ENCODE measurements at places on chromosomes 2 and 18.

GRCh38 chr2:20584399-20585358, 66.2 kb downstream of the HS1BP3 start:
- no peak for DNase-seq

DNA sequence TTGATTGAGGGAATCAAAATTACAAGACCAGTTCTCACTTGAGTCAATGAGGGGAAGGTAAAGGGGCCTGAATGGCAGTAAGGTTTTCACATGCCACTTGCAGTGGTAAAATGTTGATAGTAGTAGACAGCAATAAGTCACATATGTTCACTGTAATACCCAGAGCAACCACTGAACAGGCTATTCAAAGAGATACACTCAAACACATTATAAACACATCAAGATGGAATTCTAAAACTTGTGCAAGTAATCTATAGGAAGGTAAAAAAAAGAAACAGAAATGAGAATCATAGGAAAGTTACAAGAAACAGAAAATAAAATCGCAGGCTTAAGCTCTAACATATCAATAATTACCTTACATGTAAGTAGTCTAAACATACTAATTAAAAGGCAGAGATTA, 86.6 kb upstream of the AFF3 start:
- DNase-seq = no peak

DNA sequence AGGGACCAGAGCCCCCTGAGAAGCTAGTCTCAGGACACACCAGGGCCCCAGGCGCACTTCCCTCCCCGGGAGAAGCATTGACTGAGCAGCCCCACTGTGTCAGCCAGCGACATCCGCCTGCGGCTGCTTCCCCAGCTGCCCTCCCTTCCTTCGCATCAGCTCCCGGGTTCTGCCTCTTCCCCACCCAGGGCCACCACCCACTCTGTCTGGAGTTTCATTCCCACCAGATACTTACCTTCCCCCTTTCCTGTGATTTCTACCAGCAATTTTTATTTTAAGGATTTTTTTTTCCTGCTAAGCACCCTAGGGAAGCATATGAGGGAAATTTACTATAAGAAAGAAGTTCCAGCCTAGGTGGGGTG, 99.2 kb downstream of the SMAD7 start:
- peak; percentile 32 for DNase-seq

DNA sequence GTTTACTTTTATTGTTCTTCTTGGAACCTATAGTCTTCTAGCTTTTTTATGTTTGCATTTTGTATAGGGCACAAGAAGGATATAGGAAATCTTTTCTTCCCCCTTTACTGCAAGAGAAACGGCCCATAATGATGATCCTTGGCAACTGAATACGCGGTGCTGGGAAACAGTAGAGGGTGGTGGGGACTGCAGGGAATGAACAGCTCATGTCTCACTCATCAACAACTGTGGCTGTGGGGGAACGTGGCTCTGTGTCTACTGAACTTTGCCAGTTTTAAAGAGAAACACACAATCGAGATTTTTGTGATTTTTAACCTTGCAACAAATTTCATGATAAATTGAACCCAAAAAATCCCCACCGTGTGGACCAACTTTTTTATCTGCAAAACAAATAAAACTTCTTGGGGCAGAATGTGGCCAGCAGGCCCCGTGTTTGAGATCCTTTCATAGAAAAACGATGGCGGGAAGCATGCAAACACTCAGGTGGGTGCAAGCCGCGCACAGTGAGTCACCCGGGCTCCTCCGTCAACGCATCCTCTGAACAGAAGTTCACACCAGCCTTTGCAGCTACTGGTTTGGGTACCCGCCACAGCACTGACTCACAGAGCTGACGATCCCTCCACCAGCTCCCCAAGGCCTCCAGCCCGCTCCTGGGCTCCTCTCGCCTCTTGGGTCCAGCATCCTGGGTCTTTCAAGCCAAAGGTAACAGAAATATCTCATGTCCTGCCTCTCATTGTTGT, 149.3 kb downstream of the COL6A3 start:
- DNase-seq = no peak

GRCh38 chr18:6004683-6005082, 109.4 kb upstream of the TMEM200C start:
- DNase-seq = no peak

DNA sequence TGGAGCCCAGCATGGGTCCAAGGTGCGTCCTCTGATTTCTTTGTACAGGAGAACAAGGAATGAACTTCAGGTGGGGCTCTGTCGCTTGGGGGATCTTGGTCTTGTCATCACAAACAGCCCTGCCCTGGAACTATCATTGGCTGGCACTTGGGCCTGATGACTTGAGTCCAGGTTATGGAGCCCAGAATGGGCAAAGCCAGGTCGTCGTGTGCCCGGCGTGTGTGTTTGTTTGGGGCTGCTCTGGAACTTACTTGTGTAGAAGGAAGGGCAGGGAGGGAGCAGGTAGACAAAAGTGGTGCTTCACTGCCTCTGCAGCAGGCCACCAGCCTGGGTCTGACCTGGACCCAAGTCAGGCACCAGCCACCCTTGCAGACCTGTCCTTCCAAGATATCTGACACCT, 306.3 kb upstream of the HS6ST1 start:
- no peak for DNase-seq

DNA sequence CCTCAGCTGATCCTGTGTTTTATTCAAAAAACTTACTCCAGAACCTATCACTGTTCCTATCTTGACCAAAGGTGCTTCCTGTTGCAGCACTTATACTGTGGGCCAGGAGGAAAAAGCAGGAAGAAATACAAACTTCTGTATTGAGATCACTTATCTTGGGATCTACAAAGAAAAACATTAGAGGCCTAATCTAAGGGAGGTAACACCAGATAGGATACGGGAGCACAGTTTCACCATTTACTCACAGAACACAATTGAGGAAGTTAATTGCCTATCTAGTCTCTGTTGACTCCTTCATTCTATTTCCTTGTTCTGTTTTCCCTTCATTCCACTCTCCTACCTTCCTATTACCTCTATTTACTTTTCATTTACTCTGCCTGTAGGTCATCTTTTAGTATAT, 287.2 kb upstream of the LINC00305 start:
- DNase-seq = no peak

DNA sequence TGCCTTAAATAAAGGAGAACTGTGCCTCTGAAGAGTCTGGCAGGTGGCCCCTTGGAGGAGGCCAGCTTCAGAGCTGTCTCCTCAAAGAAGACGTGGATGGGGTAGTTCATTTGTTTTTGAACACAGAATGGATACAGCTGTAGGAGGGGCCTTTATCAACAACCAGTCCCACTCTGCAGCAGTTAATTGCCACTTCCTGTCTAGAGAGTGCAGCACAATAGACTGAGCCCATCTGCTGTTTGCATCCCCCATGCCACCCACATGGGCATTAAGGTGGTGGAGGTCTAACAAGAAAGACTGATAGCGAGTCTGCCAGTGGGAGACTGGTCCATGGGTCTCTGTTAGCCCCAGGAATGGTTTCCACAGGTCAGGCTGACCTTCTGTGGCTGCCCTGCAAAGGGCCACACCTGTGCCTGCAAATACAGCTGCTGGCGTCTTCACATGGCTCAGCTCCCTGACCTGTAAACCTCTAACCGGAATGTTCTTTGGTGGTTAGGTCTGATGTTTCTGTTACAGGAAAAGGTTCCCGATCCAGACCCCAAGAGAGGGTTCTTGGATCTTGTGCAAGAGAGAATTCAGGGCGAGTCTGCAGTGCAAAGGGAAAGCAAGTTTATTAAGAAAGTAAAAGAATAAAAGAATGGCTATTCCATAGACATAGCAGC, 153.3 kb upstream of the ITGA6 start:
- DNase-seq = peak; percentile 10

GRCh38 chr2:234072454-234072853, 22.0 kb downstream of the SPP2 start:
- DNase-seq = no peak

DNA sequence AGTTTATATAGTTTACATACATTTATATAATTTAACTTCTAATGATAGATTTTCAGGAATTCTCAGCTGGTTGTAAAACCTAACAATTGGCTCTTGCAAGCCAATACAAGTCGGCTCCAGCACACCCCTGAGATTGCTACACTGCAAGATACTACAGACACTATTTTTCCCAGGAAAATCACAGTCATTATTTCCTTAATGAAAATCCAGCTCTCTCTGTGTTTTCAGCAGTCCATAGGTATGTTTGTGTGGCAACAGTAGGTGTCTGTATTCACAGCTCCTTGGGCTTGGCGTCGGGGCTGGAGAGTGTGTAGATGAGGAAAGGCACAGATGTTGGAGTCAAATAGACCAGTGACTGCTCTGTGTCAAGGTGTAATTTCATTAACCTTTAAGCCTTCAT, 78.7 kb upstream of the SPTBN1 start:
- no peak for DNase-seq

GRCh38 chr2:237474931-237475703, 11.9 kb upstream of the MLPH start:
- DNase-seq = peak; percentile 73

DNA sequence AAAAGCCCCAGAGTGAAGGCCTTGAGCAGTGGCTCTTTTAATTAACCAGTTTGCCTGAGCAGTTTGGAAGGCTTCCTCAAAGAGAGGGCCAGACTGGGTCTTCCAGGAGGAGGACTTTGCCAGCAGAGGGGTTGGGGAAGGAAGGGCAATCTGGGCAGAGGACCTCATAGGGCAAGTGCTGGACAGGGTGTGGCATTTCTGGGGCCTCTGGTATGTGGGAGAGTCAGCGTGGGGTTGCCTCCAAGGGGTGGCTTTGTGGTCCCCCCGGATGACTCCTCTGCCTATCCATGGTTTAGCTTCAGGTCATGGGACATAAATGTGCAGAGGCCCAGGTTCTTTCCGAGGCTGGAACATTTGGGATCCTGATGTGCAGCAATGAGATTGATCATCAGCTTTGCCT, 12.6 kb downstream of the GLI2 start:
- no peak for DNase-seq

DNA sequence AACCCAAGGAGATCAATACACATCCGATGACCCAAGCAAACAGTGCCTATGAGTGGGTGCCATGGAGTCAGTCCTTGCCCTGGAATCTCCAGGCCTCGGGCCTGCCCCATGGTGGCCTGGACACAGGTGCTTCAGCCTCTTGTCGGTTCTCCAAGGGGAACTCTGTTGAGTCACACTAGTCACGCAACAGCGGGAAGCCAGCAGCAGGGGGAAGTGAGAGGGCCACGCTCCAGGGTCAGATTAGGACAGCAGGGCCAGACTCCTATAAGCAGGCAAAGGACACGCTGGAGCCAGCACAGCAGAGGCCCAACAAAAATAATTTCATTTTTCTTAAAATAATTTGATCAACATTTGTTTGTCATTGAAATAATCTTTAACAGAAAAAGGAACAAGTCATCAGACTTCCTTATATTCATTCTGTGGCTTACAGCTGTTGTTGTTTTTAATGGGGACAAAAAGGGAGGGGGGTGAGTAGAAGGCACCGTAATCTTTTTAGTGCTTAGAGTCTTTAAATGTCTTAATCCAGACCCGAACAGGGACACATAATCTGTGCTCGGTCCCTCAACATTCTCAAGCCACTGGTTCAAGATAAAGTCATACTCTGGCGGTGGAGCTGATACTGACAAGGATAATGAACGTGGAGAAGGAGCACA, 16.4 kb upstream of the ARMC9 start:
- no peak for DNase-seq

DNA sequence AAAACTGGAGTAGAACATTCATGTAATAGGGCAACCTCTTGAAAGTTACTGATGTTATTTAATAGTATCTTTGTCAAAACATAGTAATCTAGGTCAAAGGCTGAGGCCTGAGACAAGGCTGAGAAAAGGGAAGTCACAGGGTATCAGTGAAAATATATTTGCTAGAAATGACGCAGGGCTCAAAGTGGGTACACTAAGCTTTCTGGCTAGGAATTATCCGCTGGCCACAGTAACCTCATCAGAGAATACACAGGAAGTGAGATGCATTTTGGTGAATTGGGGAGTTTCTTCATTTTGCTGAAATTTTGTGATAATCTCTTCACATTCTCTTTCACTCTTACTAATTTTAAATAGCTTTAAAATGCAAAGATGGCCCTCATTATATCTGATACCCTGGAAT, 206.8 kb downstream of the OTX1 start:
- DNase-seq = no peak

DNA sequence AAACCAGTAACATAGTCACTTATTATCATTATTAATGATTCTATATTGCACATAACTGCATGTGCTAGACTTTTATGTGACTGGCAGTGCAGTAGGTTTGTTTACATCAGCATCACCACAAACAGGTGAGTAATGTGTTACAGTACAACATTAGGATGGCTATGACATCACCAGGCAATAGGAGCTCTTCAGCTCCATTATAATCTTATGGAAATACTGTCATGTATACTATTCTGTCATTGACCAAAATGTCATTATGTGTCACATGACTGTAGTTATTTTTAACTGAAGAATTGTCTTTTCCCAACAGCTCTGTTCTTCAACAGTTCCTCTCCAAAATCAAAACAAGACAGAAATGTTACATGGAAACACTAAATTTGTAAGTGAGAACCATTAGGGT, 96.3 kb downstream of the C18orf54 start:
- no peak for DNase-seq

DNA sequence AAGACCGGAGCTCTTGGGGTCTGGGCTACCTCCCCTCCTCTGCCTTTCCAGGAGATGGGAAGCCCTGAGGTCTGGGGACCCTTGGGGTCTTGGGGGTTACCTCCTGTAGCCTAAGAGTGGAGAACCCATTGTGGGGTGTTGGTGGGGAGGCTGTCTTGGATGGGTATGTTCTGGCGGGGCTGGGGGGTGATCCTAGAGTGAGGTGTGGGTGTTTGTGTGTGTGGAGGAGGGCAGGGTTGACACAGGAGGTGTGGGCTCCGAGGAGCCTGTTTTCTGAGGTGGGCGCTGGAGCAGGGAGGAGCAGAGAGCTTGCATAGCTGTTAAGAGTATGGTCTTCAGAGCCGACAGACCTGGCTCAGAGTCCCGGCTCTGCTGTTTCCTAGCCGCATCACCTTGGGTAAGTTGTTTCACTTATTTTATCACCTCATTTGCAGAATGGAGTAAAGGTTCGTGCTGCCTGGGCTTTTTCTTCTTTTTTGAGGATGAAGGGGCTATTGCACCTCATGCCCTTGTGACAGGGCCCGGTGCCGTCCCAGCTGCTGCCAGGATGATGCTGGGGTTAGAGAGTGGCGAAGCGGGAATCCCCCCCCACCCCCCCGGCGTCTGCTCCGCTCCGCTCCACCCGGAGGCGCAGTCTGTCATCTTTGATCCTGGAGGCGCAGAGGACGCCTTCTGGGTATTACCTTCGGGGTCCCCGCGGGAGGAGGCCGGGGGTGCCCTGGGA, 17.2 kb downstream of the TET3 start:
- no peak for DNase-seq

DNA sequence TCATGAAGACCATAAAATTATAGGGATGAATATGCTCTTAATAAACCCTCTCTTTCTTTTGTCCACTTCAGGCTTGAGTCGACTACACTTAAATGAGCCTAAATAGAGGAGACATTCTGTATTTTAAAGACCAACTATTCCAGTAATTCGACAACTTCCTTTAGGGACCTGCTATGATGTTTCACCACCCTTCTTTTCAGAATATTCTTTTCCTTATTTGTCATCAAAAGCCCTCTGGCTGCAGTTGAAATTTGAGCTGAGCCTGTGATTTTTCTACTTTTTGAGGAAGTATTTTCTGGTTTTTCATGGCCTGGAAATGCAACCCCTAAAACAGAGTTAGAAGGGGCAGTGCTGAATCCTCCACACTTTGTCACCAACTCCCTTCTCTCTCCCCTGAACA, 287.0 kb downstream of the EPHA4 start:
- DNase-seq = no peak
